ENCODE measurements at places on chromosomes 16 and 17.

GRCh38 chr16:84545114-84545737, 40.8 kb upstream of the MEAK7 start:
- DNase-seq = no peak

DNA sequence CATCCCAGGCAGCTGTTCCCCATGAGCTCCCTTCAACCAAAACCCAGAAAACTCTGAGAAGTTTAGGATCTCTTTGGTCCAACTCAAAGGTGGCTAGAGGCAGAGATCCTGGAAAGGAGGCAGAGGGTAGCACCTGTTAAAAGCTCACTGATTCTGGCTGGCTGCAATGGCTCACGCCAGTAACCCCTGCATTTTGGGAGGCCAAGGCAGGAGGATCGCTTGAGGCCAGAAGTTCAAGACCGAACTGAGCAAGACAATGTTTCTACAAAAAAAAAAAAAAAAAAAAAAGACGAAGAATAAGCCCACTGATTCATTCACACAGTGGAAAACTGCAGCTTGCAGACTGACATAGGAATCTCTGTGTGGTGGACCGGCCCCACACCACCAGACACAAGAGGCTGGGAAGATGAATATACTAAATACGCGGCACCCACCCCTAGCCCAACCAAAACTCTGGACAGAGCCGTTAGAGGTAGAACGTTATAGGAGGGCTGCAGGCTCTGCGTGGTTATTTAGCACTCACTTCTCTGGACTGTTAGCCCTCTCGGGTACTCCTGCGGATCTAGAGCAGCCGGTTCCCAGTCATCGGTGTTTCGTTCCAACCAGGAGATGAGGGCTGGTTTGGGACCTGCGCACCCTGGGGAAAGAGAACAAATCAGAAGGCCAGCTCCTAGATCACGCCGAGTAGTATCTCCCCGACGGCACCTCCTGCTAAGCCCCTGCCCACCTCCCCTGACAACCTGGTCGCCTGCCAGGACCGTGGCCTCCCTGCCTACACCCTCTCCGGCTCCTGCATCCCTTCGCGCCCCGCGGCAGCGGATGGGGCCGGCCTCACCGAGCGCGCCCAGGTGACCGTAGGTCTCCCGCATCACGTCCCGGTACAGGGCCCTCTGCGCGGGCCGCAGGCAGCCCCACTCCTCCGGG, 925 bp downstream of the ZNF689 start:
- no peak for DNase-seq

- no peak for DNase-seq
Observed at GRCh38 chr16:69707920-69708683, 18.3 kb downstream of the NQO1 start.

DNA sequence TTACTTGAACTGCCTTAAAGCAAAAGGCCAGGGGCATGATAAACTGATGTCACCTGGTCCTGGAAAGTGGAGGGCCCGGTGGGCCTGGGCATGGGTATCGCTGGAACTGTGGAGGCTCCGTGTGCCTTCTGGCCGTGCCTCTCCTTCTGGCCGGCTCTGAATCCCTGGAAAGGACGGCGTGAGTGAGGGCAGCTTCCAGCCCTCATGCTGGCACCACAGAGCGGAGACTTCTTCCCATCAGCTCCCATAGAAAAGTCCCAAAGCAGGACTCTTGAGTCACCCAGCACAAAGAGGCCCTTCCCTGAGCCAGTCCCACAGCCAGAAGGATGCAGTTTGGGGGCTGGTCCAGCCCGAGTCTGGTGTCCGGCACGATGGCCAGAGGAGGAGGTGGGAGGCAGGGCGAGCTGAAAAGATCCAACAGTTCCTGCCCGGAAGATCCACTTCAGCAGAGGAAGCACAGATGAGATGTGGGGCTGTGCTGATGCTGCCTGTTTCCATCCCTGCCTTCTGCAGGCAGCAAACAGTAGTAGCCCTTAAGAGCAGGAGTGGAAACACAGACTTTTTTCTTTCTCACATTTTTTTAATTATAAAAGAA, 7.8 kb downstream of the GAA start:
- no peak for DNase-seq

- no peak for DNase-seq
Observed at GRCh38 chr17:75418531-75418930, 13.1 kb upstream of the GRB2 start.

DNA sequence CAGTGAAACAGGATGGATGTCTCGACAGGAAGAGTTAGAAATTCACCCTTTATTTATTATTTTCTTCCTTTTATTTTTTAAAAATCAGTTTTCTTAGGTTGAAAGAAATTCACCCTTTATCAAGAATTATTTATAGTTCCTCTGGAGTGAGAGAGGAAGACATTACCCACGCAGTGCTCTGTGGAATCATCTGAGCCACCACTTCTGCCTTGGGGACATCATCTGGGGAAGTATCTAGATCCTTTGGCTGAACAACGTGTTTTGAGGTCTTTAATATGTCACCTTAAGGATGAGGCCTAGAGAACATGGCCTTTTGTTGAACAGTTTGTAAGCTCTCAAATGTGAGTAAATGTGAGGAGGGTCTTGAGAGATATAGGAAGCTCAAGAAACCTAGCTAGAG, 183.3 kb downstream of the UTP18 start:
- no peak for DNase-seq

GRCh38 chr16:22948603-22949368, 134.8 kb downstream of the HS3ST2 start:
- DNase-seq = no peak

Data from activated T-cell treated with anti-CD3 and anti-CD28 coated beads, Interleukin-2, amount 50 U/mL, for 1 hour (primary cell).